ENCODE measurements at places on chromosomes 7 and 10.

GRCh38 chr10:78755877-78756455 is 312.8 kb upstream of the ZMIZ1 start:
- no peaks in the 10 kb centered on the region for H3K27me3 ChIP-seq
- H3K4me1 ChIP-seq = peaks cover 28% of the 10 kb centered on the region
- H3K4me3 ChIP-seq = no peak overlapping the region
- DNase-seq = no peak
- H3K36me3 ChIP-seq = no peaks in the 10 kb centered on the region
- peak overlapping the region; percentile 74 for H3K27ac ChIP-seq

GRCh38 chr7:8739837-8740236 is 306.4 kb downstream of the NXPH1 start:
- H3K27ac ChIP-seq = no peak overlapping the region
- no peaks in the 10 kb centered on the region for H3K27me3 ChIP-seq

GRCh38 chr10:117550599-117551329 is 8.2 kb downstream of the EMX2 start:
- H3K4me3 ChIP-seq = no peak overlapping the region
- H3K36me3 ChIP-seq = no peaks in the 10 kb centered on the region
- H3K27me3 ChIP-seq = peaks cover 75% of the 10 kb centered on the region
- no peak overlapping the region for H3K27ac ChIP-seq
- DNase-seq = no peak
- H3K4me1 ChIP-seq = peaks cover 39% of the 10 kb centered on the region

DNA sequence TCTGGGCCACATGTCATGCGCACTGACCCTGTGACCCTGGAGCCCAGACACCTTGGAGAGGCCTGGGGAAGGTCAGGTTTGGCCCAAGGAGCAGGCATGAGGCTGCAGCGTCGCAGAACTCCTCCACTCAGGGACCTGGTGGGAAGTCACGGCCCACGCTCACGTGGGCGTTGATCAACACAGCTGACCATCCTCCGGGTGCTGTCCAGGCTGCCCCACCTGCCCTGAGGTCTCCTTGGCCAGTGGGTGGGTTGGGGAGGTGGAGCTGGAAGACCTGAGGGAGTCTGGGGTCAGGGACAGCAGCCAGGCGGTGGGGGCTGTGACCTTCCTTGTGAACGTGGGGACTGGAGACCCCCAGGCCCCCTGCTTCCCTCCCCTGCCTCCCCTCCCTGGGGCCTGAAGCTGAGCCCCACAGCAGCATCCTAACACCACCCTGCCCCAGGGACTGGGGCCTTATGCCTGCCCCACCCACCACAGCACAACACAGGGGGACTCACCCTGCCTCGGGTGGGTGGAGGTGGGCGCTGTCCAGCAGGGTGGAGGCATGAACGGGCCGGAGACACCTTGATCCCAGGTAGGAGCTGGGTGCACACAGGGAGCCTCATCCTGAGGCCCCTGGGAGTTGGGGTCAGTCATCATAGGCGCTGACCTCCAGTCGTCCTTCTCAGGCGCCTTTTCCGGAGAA is 44.0 kb upstream of the ADGRA1 start:
- peaks cover 78% of the 10 kb centered on the region for H3K27me3 ChIP-seq
- DNase-seq = no peak
- no peak overlapping the region for H3K4me3 ChIP-seq
- no peaks in the 10 kb centered on the region for H3K4me1 ChIP-seq
- H3K36me3 ChIP-seq = no peaks in the 10 kb centered on the region

- peaks cover 29% of the 10 kb centered on the region for H3K36me3 ChIP-seq
- no peaks in the 10 kb centered on the region for H3K4me1 ChIP-seq
- H3K4me3 ChIP-seq = no peak overlapping the region
- no peak for DNase-seq
- H3K27me3 ChIP-seq = no peaks in the 10 kb centered on the region
Observed at GRCh38 chr7:128948312-128948973, 10.7 kb downstream of the IRF5 start.

GRCh38 chr7:21365866-21366624 is 61.8 kb upstream of the SP4 start:
- DNase-seq = no peak
- peaks cover 6% of the 10 kb centered on the region for H3K4me1 ChIP-seq
- H3K4me3 ChIP-seq = no peak overlapping the region
- H3K27ac ChIP-seq = no peak overlapping the region

DNA sequence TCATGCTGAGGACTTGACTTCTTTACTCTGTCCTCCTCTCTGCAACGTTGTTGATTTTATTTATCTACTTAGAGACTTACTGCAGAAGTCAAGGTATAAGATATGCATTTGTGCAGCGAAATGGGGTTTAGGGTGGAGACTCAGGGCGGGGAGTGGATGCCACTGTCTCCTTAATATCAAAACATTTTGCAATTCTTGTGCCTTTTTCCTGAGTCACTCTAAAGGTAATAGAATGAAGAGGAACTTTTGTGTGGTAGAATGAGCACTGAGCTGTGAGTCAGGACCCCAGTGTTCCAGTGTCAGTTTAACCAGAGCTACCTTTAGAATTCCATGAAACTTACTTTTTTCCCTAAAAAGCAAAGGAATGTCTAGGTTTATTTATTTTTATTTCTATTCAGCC is 78.2 kb downstream of the VTI1A start:
- H3K36me3 ChIP-seq = no peaks in the 10 kb centered on the region
- H3K4me3 ChIP-seq = no peak overlapping the region
- no peak overlapping the region for H3K27ac ChIP-seq
- no peaks in the 10 kb centered on the region for H3K27me3 ChIP-seq
- H3K4me1 ChIP-seq = peaks cover under 1% of the 10 kb centered on the region
- DNase-seq = no peak
